ENCODE measurements at places on chromosomes 4 and X. TPM values are rescaled to one million over a fixed set of nuclear protein-coding genes. Genes with fewer than 3 reads are reported as not detected.

- no peak for DNase-seq
These were observed 112.2 kb downstream of the SNCA start for GRCh38 chr4:89724716-89725115.

GRCh38 chr4:87677731-87678130, 27.7 kb downstream of the DMP1 start:
- no peak for DNase-seq

DNA sequence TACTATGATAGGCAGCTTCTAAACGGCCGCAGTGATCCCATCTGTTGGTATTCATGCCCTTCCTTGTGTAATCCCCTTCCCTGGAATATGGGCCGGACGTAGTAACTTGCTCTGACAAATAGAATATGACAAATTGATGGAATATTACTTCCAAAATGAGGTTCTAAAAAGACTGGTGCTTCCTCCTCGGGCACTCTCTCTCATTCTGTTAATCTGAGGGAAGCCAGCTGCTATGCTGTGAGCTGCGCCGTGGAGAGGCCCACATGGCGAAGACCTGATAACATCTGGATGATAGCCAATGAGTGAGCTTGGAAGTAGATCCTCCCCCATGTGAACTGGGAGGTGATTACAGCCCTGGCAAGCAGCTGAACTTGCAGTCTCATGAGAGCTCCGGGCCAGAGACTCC, 27.2 kb upstream of the SLC25A4 start:
- DNase-seq, result peak; percentile 77

DNA sequence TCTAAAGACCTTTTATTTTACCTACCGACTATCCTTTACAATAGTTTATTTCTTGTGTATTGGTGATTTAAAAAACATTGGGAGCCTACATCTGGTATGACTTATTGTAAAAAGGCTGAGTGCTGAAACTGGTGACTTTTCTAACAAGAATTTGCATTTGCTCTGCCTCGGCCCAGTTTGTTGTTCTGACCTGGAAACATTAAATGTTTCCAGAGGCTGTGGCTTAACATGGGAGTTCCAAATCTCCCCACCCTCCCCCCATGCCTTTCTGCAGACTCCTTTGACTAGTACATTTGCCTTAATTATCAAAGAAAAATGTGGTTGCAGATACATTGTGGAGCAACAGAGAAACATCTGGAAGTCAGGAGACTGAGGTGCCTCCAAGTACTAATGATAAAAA, 39.8 kb downstream of the SPCS3 start:
- DNase-seq, result no peak

DNA sequence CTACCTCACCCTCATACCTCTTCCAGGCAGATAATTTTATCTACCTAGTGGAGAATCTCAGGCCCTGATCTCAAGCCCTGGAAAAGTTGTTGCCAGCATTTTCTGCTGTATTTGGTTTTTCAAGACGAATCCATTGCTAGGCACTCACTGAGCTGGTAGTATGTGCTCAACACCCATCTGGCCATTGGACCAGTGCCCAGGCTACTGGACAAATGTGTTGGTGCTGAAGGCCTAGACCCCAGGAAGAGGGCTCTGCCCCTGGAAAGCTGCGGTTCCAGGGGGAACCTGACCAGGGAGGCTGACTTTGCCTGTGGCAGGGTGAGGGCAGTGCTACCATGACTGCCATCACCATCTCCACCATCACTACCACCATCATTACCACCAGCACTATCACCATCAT, 72.4 kb downstream of the PSAPL1 start:
- no peak for DNase-seq

GRCh38 chrX:153635788-153636668, 11.0 kb upstream of the DUSP9 start:
- DNase-seq, result peak; percentile 87

GRCh38 chrX:29862126-29862677, 353.2 kb upstream of the MAGEB2 start:
- no peak for DNase-seq

DNA sequence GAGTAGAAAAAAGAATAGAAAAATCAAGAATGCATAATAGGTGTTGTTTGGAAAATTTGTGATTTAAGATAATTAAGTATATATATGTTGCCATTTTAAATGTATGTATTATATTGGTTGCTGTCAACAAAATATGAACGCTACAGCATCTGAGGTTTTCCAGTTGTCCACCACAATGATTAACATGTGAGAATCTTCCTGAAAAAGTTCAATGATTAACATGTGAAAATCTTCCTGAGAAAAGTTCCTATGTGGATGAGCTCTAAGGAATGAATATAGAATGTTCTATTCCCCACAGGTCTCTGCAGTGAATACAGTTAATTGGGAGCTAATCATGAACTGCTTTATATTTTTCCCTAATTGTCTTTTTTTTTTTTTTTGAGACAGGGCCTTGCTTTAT, 214.7 kb downstream of the CBR4 start:
- no peak for DNase-seq

GRCh38 chr4:7365462-7366179, 69.1 kb downstream of the PSAPL1 start:
- DNase-seq, result no peak

- no peak for DNase-seq
These were observed 569 bp downstream of the ARFIP1 start for GRCh38 chr4:152780267-152780778.

DNA sequence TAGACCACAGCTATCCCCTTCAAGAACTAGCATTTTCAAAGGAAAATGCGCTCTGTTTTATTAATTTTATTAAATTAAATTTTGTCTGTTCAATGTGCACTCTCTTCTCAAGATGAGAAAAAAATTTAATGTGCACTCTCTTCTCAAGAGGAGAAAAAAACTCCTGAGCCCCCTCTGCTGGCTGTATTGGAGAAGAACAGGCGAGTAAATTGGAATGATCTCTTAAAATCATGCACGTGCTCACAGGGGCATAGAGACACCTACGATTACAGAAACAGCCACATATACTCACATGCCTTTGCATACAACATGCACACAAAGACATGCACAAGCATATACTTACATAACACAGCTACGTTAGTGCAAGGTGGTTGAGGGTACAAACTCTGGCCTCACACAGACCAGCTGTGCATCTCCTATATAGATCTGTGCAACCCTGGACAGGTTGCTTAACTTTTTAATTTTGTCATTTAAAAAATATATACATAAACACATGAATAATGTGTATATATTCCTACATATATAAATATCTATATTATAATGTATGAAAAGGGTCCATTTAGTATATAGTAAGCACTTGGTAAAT, 176.2 kb upstream of the CXorf66 start:
- DNase-seq, result peak; percentile 65

- DNase-seq, result no peak
These were observed 20.9 kb downstream of the GLRA3 start for GRCh38 chr4:174808119-174808518.

DNA sequence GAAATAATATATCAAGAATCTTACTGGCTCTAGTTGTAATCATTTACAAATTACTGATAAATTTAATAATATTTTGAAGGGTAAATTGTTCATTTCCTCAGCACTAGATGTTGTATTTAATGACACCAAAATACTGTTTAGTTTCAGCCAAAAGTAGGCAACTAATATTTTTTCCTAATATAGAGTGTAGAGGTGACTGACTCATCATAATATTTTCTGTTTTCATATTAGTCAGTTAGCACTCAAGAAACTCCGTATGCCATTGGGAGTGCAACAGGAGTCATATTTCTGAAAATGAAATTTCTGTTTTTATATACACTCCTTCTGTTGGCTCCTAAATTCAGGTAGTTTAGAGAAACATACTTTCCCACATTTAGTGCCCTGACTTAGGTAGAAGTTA, 36.6 kb upstream of the PTPN13 start:
- DNase-seq, result no peak

GRCh38 chr4:150065740-150066139, 12.5 kb upstream of the DCLK2 start:
- no peak for DNase-seq

DNA sequence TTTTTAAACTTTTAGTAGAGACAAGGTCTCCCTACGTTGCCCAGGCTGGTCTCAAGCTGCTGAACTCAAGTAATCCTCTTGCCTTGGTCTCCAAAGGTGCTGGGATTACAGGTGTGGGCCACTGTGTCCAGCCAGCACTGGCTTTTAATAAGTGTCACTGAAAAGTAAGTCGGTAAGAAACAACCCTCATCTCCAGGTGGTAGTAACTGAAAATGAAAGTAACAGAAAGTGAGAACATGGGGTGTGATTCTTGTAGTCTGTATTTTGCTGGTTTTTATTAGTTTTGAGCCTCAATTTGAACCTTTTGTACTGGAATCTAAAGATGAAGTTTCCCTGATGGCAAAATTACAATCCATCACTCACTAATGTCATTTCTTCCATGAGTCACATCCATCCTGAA, 238.1 kb upstream of the AGA start:
- DNase-seq, result no peak

- no peak for DNase-seq
These were observed 421.4 kb upstream of the DIPK2B start for GRCh38 chrX:45622042-45622423.

GRCh38 chr4:16140231-16140878, 56.5 kb upstream of the PROM1 start:
- DNase-seq, result no peak

- DNase-seq, result no peak
These were observed 27.1 kb upstream of the NSUN7 start for GRCh38 chr4:40722576-40723161.

DNA sequence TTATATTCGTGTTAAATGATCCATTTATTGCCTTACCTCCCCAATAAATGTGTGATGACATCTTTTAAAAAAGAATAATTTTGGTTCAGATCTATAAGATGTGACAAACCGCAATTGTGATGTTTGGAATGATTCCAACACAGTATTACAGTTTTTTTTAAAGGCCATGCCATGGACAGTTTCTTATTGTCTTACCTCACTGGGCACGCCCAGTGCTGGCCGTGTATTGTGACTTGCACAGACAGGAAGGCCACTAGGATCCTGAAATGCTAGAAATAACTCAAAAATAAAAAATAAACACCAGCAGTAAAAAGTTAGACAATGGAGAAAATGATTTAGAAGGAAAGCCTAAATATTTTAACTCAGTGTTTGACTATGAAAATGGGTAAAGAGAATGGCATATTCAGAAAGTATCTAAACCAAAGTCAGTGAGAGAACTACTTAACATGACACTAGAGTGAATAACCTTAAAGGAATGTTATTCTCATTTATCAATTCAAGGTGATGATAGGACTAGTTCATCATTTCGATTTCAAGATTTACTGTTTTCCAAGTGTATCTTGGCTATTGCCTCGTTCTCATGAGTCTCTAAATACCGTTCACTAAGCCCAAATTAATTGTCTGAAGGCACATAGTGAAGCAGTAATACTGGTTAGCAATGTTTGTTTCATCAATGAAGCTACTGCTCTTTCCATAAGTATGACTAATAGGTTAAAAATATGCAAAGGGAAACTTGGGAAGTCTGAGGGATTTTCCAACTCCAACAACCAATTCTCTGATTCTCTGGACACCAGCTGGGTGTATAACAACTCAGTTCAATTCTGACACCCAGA, 46.1 kb upstream of the VEGFC start:
- no peak for DNase-seq

DNA sequence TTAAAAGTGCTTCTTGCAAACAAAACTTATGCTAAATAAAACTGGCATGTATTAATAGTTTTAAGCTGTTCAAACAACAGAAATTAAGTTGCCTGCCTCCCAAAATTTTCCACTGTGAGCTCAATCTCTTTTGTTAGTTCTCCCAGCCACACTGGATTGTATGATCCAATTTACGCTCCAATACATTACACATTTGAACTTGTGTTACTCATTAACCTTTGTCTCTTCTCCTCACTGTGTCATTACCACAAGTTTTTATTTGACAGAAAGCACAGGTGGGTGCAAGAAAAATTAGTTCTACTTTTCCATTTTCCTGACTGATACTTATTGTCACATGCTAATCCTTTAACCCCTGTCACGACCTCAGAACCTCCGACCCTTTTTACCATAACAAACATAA, 55.5 kb downstream of the SHISA3 start:
- no peak for DNase-seq

DNA sequence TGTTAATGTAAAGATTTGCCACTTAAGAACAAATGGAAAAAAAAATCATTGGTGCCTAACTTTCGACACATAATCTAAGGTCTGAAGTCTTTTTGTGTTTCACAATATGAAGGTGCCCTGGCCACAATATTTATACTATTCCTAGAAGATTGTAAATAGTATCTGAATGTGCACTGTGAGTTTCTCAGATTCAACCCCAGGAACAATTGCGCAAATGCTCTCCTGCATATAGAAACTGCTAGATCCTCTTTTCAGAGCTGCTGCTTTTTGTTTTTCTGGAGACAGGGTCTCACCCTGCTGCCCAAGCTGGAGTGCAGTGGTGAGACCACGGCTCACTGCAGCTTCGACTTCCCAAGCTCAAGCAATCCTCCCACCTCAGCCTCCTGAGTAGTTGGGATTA, 480.1 kb upstream of the FTHL17 start:
- DNase-seq, result no peak

DNA sequence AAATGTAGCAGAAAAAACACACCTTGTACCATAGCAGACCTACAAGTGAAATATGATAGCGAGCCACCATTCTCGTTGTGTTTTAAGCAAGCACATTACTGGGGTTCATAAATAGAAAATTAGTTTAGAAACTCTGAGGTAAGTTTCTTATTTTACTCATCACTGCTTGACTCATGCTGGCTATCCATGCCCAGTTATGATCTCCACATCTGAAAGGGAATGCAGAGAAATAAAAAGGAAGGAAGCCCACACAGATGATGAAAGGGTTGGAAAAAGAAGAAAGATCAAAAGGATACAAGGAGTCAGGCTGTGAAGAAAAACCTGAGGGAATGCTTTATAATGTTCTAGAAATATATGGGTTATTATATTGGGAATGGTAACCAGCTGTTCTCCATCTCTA, 54.5 kb downstream of the CAMK2D start:
- no peak for DNase-seq

- no peak for DNase-seq
These were observed 86.2 kb upstream of the FRMPD4 start for GRCh38 chrX:12052109-12052508.

- peak; percentile 84 for DNase-seq
These were observed 626 bp upstream of the FRAS1 start for GRCh38 chr4:78056265-78057129.

MAGEA11 gene
- 0.18 TPM for total RNA-seq

ELMOD2 gene
- total RNA-seq, result 27.1 TPM

NEIL3 gene
- total RNA-seq, result 8.8 TPM

GABRB1 gene
- not detected for total RNA-seq

RNF128 gene
- 1.0 TPM for total RNA-seq

MAGEA10 gene
- not detected for total RNA-seq

IDS gene
- total RNA-seq, result 33.7 TPM

SMR3B gene
- not detected for total RNA-seq

FAM53A gene
- total RNA-seq, result 7.4 TPM

OPRPN gene
- total RNA-seq, result not detected

TMSB15C gene
- 3.5 TPM for total RNA-seq

DMRTC1B gene
- not detected for total RNA-seq

MFAP3L gene
- 49.1 TPM for total RNA-seq

ELOVL6 gene
- total RNA-seq, result 22.8 TPM

HSFX2 gene
- total RNA-seq, result 1.2 TPM

LRAT gene
- 15.8 TPM for total RNA-seq

ETDA gene
- not detected for total RNA-seq

CENPVL1 gene
- total RNA-seq, result 1.3 TPM
